ENCODE measurements at places on chromosomes 12 and 14.

GRCh38 chr14:63496837-63497400, 46.3 kb downstream of the PPP2R5E start:
- no peak for DNase-seq

DNA sequence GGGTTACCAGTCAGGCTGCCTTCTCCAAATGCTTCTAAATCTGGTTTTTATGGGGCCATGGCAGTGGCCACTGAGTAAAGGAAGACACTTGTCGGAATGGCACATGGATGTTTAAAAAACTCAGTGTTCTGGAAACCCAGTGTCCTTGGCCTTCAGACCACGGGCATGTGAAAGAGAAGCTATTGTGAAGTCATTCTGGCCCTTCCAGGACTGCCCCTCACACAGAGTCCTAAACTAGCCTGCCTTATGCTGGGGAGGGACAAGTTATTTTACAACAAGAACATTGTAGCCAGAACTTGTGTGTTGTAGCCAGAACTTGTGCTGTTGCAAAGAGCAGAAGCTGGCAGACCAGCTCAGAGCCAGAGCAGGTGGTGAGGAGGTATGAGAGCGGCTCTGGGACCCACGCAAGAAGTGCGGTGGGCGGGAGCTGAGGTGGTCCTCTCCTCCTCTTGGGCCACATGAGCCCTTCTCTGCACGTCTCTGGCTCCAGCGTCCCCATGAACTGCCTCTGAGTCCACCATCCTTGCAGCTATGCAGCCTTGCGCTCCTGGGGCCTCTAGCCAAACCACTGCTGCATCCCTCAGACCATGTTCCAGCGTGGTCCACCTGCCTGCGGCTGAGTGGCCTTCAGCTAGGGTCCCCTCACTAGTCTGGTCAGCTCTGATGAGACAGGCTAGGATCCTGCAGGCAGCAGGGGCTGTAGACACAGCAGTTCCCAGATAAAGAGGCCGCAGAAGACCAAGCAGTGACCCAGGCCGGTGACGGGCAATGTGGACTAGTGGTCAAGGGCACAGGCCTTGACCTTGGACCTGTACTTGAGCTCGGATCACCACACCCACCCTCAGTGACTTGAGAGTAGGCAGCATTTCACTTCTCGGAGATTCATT, 32.5 kb downstream of the MMAB start:
- no peak for DNase-seq

DNA sequence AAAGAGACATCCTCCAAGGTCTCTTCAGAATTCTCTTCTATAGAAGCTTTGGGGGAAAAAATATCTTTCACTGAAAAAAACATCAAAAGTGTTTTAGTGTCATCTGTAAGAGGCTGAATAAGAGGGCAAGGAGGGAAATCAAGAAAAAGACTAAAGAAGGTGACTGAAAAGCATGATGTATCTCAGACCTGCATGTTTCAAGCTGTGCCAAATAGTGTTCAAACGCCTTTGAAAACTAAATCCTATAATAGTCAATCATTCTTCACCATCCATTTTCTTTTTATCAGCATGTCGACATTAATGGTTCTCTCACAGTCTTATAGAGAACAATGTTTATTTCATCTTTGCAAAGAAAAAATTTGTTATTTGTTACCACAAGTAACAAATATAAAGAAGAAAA, 94.5 kb downstream of the CEP128 start:
- DNase-seq: no peak

DNA sequence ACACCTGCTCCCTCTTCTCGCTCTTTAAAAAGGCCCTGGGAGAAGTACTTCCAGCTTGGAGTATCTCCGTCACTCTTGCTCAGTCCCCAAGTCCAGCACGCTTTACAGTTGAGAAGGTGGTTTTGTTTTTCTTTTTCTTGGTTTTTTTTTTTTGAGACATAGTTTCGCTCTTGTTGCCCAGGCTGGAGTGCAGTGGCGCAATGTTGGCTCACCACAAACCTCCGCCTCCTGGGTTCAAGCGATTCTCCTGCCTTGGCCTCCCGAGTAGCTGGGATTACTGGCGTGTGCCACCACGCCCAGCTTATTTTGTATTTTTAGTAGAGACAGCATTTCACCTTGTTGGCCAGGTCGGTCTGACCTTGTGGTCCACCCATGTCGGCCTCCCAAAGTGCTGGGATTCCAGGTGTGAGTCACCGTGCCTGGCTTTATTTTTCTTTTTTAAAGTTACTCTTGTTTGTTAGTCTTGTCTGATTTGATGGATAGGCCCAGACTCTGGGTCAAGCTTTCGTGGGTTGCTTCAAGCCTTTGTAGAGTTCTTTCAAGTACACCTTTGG, 1.9 kb downstream of the TDRD9 start:
- no peak for DNase-seq

- no peak for DNase-seq
Measured at GRCh38 chr12:115204957-115205754, 521.2 kb upstream of the TBX3 start.
